Hematopoietic multipotent progenitor cell treated with erythropoietin and hydrocortisone succinate and interleukin-3 and kit ligand, for 17 days (in vitro differentiated cells): ENCODE measurements at places on chromosomes 11 and 22.

DNA sequence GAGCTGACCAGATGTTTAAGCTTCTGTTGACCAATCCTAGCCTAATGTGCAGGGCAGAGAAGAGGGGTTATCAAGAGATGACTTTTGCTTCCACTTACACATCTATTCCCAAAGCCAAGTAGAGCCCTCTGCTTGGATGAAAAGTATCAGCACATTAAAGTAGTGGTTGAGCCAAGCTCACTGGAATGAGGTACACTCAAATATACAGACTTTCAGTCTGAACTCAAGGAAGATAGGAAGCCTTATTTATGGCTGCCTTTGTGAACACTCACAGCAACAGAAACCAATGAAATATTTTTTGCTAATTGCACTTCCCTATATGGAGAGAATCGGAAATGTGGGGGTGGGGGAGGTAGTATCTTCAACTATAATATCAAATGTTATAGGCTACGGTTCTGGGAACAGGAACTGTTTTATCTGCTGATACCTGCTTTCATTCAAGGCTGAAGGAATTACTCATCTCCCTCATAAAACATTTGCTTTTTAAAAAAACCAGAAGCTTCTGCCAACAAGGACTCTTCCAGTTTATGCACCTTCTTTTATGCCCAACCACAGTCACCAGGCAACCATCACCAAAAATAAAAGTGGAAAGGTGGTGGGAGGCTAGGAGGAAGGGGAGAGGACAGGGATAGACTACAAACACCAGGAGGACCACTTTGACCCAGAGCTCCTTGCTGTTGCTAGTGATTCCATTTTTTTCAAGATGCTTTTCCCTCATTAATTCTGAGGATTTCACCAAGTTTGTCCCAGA, 91.2 kb downstream of the CLPB start:
- DNase-seq, result no peak

DNA sequence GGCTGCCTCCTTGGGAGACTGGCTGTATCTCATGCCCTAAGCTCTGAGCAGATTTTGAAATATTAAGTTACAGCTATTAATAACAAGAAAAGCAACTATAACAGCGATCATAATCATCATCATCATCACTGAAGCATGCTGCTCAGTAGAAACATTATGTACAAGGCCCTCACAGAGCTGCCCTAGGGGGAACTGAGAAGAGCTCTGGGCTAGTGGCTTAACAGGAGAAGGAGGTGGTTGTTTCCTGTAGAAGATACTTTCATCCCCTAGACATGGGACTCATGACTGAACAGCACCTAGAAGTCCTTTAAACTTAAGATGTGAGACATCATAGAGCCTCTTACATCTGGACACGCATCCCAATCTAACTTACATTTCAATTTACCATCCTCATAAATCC, 332.8 kb upstream of the PLET1 start:
- DNase-seq, result no peak

DNA sequence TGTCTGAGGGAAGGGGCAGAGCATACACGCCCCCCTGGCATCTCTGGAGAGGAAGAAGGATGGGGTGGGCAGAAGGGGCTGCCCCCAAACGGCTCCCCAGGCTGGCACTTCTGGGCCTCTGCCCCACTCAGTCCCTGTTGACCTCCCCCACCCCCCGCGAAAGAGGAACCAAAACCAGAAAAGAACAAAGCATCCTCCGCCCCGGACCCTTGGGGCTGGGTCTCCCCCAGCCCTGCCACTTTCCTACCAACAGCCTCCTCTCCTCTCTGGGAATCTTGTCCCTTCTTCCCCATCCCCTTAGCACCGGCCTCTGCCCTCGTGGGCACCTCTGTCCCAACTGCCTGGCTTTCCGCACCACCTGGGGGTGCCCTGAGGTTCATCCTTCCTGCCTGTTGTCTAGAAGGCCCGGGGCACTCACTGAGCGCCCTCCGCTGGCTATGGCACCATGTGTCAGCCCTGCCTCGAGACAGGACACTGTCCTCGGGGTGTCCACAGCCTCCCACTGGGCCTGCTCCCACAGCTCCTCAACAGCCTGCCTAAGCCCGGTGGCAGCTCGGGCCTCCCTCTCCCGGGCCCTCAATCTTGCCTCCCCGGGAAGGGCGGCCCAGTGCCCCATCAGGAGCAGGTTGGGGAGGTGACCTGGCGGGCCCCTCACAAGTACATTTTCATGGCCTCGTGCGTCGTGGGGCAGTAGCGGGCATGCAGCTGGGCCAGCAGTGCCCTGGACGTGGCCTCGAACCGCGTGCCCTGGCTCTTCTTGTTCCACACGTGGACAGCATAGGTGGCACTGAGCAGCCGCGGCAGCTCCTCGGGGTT, 28.2 kb downstream of the A4GALT start:
- DNase-seq, result no peak

GRCh38 chr11:79173615-79174014, 267.2 kb downstream of the TENM4 start:
- DNase-seq, result no peak

DNA sequence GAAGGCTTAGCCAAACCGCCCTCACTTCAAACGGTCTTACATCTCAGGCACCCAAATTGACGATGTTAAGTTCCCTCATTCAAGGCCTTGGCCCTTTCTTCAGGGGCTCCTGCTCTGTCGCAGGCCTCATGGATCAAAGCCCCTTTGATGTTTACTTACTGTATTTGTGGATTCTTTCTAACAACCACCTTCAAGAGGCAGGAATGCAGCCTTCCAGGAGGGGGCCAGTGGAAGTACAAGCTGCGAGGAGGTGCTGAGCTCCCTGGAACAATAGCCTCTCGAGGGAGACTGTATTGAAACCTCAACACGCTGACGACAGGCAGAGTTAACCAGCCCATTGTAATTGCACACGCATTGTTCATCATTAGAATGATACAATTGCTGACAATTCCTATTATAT, 209.1 kb downstream of the ST3GAL4 start:
- DNase-seq, result no peak

- DNase-seq, result no peak
Measured at GRCh38 chr11:61710019-61710418, 29.8 kb downstream of the DAGLA start.

GRCh38 chr11:103862094-103862801, 174.2 kb upstream of the DDI1 start:
- DNase-seq, result no peak

- no peak for DNase-seq
Measured at GRCh38 chr11:120131941-120132644, 5.8 kb downstream of the TRIM29 start.

- DNase-seq, result no peak
Measured at GRCh38 chr11:73404048-73404447, 27.8 kb downstream of the RELT start.

GRCh38 chr11:81744336-81745116, 989.1 kb downstream of the FAM181B start:
- DNase-seq, result no peak

- no peak for DNase-seq
Measured at GRCh38 chr11:124942466-124943253, 6.8 kb upstream of the HEPACAM start.
